Glomerular endothelial cell (primary cell): ENCODE measurements at places on chromosomes 2 and 18.
A peak's percentile ranks its signal among the peaks of the same experiment; 100 is the strongest.

GRCh38 chr2:227805578-227805977 lies 8.1 kb upstream of the CCL20 start:
- no peak for DNase-seq

GRCh38 chr2:30203156-30203555 lies 28.2 kb upstream of the LBH start:
- DNase-seq: no peak

DNA sequence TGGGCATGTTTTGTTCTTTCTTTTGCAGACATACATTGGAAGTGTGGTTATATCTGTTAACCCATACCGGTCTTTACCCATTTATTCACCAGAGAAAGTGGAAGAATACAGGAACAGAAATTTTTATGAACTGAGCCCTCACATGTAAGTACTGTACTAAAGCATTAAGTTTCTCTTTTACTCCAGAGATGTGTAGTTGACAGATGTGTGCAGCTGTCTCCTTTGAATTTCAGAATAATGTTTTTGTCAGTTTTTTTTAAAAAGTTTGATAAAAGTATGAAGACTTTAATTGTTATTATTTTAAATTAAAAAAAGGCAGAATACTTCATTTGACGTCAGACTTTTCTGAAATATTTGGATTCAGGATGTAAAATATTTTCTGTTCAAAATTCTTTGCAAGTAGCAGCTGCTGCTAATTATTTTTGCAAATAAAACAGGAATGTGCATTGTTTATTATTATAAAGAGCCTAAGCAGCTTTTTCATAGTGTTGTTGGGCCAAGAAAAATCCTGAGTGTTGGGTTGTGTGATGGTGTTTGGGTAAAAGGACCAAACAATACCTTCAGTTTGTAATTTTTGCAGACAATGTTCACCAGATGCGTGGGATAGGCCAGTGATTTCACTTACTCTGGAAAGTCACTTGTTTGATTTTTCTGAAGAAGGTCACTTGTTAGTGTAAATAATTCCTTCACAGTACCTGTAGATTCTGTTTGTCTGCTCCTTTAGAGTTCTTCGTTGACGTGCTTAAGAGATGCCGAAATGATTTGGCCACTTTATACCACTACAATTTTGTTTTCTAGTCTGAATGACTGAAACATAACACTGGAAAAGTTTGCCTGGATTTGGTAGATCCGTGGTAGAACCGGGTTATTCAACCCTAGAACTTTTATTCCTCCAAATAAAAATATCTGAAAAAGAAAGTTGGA lies 51.1 kb downstream of the MYO1B start:
- DNase-seq: no peak

- DNase-seq: no peak
Measured at GRCh38 chr18:47287911-47288585, 36.6 kb upstream of the SKOR2 start.

- DNase-seq: no peak
Measured at GRCh38 chr2:167122389-167122788, 234.1 kb downstream of the XIRP2 start.

DNA sequence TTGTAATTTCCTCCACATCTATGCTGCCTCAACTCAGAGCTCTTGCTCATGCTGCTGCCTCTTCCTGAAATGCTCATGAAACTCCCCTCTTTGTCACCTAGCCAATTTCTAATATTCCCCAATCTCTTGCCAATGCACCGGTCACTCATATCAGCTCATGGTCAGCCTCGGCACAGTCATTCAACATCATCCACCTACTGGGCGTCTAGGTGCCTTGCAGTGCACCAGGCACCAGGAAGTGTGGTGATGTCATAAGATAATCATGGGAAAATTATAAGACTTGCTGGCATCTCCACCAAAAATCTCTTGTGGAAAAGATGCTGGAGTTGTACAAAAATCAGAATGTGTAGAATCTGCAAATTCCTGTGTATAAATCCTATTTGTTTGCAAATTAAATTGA lies 52.6 kb upstream of the RAB27B start:
- DNase-seq: peak; percentile 47

DNA sequence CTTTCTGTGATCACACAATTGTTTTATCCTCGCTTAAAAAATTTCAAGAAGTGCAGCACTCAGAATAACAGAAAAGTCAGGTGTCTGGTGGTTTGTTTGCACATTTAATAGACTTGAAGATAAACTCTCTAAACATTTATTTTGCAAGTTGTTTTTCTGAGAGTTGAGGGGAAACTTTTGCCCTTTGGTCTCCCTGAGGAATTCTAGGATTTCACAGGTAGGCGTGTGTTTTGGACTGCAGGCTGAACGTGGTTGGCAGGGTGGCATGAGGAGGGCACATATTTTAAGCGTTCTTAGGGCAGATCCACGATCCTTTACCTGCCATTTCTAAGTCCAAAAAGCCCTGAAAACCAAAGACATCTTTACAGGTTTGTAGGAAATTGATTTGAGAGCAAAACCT lies 188.6 kb downstream of the NEDD4L start:
- no peak for DNase-seq

DNA sequence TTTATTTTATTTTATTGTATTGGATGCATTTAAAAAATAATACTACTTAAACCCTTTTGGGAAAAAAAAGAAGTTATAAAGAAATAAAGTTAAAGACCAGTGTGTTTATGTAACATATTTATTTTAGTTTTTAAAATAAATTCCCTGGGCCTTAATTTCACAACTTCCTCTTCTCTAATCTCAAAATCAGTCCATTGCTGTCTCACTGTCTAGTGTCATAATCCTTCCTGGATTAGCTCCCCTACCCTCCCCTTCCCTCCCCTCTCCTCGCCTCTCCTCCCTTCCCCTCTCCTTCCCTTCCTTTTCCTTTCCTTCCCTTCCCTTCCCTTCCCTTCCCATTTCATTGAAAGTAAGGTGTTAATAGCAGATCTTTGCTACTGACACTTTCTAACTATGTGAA lies 40.3 kb upstream of the ZEB2 start:
- no peak for DNase-seq

GRCh38 chr2:205930209-205930608 lies 155.8 kb downstream of the INO80D start:
- DNase-seq: peak; percentile 66

DNA sequence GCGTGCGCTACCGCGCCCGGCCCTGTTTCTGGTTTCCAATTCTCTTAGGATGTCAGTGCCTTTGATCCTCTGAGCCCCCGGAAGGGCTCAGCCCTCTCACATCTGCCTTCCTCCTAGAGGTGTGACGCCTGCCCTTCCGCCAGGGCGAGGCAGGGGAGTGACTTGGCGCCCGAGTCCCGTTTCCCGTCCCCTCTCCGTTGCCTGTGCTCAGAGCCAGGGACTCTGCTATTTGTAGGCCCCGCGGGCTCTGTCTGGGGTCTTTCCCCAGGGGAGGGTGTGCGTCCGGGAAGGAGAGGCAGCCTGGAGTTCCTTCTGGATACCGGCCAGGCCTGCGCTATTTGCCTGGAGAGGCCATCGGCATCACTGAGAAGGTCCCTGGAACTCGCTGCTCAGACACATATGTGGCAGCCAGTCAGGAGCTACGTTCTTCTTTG lies 103.7 kb upstream of the TAF1B start:
- DNase-seq: no peak

GRCh38 chr18:29164993-29165599 lies 988.2 kb upstream of the CDH2 start:
- peak; percentile 88 for DNase-seq

DNA sequence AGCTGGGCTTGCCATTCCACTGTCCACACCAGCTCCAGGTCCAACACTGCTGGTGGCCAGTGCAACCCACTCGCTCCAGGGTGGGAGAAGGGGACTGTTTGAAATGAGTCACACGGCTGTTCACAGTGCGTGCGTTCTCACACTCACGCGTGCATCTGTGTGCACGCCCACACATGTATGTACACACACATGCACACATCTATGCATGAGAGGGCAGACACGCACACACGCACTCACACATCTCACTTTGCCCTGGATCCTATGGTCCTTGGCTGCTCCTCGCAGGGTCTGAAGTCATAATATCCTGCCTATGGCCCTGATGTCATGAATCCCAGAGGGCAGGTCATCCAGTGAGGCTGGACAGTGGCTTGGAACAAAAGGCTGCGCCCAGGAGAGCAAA lies 182.8 kb downstream of the EIPR1 start:
- DNase-seq: no peak

- no peak for DNase-seq
Measured at GRCh38 chr2:240611601-240612210, 13.6 kb upstream of the GPR35 start.

DNA sequence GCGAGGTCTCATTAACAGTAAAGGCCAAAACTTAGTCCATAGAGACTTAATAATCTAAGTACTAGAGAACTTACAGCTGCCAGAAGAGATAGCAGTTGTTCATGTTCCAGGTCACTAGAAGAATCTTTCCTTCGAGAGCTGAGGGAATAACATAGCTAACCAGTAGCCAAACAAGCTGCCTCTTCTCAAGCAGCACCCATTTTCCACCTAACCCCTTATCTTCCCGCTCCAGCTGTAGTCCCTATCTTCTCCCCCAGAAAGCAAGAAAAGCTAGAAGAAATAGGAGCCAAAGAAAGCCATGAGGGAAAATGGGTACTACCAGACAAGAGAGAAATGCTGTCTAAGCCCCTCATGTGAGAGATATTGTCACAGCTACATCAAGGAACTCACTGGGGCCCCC lies 24.0 kb downstream of the SULT1C4 start:
- DNase-seq: no peak

- no peak for DNase-seq
Measured at GRCh38 chr2:199288424-199288823, 169.3 kb downstream of the SATB2 start.

DNA sequence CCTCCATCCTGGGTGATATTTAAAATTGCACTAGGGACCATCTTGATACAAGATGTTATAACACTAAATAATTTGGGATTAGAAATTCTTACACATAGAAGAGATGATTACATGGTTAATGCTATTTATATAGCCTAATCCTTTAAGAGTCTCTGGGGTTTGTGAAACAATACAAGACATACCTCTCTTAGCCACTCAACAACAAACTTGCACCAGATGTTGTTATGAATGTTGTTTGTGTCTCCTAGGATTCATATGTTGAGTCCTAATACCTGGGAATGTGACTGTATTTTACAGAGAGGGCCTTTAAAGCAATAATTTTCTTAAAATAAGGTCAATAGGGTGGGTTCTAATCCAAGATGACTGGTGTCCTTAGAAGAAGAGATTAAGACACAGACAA lies 678.3 kb downstream of the NYAP2 start:
- no peak for DNase-seq

DNA sequence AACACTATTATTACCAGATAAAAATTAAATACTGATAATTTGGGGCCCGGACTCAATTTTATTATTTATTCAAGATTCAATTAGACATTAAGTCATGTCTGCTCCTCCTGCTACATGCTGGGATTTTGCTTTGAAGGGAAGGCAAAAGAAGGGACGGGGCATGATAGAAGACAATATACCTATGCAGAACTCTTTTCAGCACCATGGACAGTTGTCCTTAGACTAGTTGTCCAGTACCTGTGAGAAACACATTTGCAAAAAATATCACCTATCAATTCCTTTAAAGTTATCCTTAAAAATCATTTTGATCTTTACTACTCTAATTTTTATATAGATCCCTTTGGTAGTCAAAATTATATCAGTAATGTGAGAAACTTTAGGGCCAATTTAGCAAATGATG lies 100.2 kb upstream of the SULT1C3 start:
- no peak for DNase-seq

GRCh38 chr2:157355618-157356017 lies 30.0 kb upstream of the ERMN start:
- no peak for DNase-seq

- no peak for DNase-seq
Measured at GRCh38 chr18:10015288-10015701, 101.5 kb downstream of the VAPA start.

DNA sequence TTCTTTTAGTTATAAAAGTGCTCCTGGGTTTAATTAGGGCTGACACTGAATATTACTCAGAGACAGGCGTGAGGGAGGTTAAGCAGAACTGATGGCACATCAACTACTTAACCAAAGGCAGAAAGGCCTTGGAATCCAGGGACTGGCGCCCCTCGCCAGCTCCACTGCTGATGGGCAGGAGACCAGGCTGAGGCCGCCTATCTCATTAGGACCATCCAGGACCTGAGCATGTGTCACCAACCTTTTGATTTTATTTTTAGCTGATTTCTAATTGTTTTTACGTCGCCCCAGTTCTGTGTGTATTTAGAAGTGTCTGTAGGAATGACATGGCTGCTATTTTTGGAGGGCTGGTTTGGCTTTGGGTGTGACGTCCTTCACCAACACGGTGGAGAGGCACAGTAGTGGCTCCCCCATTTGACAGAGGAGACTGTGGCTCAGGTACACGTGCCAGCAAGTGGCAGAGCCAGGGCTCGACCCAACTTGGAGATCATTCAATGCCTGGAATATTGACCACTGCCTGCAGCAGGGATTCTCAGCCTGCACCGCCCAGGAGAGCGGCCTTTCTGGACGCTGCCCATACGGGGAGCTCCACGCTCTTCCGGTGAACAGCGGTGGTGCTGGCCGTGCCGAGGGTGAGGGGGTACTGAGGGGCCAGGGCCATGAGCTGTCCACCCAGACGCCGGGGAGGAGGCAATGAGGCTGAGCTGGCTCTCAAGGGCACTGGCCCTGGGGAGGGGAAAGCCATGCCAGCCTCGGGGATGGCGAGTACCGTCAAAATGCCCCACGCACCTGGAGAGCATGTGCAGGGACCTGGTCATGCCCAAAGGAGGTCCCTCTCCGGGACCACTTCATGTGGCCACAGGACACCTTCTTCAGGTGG lies 205.7 kb downstream of the ASB1 start:
- no peak for DNase-seq

DNA sequence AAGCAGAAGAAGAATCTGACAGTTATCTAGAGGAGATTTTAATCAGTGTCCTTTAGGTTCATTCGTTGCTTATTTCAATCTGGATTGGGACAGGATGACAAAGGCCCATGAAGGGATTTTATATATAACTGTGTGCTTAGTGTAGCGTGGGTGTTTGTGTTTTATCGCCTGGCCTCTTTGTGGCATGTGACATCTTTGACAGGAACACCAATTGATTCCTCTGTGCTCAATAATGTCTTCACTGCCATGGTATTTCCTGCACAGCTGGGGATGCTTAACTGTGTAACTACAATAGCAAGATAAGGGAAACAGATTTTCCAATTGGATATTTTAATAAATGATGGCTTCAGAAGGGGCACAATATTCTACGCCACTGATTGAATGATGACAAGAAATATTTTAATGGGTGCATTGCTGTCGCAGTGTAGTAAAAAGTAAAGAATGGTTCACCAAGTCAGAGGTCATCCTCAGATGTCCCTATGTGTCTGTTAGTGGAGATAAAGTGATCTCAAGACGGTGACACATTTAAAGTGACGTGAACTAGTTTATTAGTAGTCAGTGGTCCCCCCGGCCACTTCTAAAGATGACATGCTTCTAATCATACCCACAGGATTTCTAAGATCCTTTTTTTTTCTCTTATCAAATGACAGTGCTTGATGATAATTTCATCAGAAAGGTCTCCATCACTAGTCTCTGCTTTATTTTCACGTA lies 160.4 kb downstream of the AGAP1 start:
- no peak for DNase-seq

- peak; percentile 48 for DNase-seq
Measured at GRCh38 chr2:169478339-169478738, 955 bp upstream of the BBS5 start.
